ENCODE measurements at places on chromosomes 1 and 21. TPM values are rescaled to one million over a fixed set of nuclear protein-coding genes. Genes with fewer than 3 reads are reported as not detected.

The KCNJ9 gene
- total RNA-seq = not detected

The RCSD1 gene
- not detected for total RNA-seq

The CELA3A gene
- total RNA-seq = not detected

The COPA gene
- 377 TPM for total RNA-seq

The ADAM30 gene
- total RNA-seq = not detected

All from IMR-90 (cell line).